Fibroblast of skin of right quadriceps (primary cell): ENCODE measurements at places on chromosomes 6 and 20.
A peak's percentile ranks its signal among the peaks of the same experiment; 100 is the strongest.

- no peak for DNase-seq
Measured at GRCh38 chr6:133903855-133904254, 14.9 kb downstream of the TCF21 start.

- DNase-seq: no peak
Measured at GRCh38 chr6:109877028-109878004, 100.8 kb upstream of the GPR6 start.

DNA sequence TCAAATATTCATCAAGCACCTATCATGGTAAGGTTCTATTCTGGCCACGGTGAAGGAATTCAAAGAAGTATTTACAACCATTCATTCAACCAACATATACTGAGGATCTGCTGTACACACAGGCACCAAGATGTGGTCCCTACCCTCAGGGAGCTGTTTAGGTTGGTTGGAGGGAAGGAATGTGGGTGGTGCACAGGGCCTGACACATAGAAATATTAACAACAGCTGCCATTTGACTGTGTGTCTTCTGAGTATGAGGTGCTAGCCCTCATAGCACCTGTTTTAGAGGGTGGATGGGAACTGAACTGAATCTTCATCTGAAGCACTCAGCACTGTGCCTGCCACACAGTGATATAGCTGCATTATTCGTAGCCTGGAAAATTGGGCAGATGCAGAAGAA lies 7.3 kb downstream of the SNPH start:
- no peak for DNase-seq

DNA sequence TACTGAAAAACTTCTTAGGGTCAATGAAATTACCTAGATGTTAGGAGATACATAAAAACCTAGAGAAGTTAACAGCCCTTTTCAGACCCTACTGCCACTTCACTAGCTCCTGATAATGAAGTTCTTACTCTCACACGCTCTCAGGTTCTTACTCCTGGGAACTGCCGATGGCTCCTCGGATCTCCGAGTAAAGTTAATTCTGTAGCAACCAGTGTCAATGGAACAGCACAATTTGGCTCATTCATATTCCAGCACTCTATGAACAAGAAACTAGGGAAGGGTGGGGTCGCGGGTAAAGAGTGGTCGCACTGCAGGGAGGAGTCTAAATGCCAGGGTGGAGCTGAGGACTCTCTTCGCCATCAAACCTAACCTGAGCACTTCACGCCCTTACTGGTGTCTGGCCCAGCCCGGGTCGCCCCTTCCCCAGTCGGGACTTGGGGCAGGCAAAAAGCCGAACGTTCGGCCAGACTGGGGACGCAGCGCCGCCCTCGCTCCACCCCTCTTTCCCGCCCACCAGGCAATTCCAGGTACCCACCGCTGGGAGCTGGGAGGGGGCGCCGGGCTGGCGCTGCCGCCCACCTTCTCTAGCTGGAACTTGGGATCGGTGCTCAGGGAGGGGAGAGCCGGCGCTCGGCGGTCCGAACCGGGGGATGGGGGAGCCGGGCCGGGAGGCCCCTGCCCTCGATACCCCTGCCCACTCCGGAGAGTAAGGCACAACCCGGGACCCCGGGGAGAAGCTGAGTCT lies 744 bp downstream of the RAB23 start:
- DNase-seq: peak; percentile 66

- no peak for DNase-seq
Measured at GRCh38 chr6:150445486-150445885, 76.7 kb downstream of the IYD start.

- no peak for DNase-seq
Measured at GRCh38 chr6:168301648-168302398, 17.8 kb downstream of the DACT2 start.

DNA sequence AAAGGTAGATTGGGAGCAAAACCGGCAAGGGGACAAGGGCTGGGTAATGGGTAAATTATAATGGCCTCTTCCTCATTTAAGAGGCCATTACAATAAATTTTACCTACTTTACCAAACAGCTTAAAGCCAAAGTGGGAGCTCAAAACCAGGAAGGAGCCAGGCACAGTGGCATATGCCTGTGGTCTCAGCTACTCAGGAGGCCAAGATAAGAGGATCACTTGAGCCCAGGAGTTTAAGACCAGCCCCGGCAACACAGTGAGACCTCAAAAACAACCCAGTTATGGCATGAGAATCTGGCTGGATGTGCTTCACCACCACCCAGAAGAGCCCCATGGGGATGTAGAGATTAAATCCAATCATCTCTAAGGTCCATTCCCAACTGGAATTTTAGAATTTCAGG lies 52.9 kb upstream of the TAF8 start:
- no peak for DNase-seq

- peak; percentile 97 for DNase-seq
Measured at GRCh38 chr20:53750827-53751619, 157.4 kb upstream of the ZNF217 start.

DNA sequence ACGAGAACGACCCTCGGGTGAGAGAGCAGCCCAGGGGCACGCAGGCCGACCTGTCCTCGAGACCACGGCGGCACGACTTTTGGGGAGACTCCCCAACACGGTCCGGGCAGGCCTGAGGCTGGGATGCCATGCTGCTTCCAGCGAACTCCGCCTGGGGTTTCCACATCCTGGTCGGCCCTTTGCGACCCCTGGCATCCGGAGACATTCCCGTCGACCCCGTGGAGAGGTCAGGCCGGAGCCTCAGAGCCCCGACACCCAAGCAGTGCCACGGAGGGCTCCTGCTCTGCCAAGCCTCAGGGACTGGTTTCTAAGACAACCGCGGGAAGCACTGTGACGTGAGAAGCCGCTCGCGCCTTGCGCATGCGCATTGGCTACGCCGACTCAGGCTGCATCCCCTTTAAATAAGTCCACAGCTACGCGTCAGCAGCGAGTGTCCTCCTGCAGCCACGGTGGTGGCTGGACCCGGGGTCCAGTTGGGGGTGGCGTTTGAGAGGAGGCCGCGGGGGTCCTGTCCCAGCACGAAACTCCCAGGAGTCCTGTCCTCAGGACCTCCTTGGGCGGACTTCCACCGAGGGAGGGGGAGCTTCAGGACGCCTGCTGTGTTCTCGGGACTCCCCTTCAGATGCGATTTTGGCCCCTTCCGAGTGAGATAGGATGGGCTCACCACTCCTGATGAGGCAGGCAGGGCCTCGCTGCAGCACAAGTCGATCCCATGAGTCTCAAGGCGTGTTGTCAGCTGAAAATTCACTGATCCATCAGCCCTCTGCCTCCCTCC lies 1089.3 kb upstream of the DEFB115 start:
- no peak for DNase-seq

DNA sequence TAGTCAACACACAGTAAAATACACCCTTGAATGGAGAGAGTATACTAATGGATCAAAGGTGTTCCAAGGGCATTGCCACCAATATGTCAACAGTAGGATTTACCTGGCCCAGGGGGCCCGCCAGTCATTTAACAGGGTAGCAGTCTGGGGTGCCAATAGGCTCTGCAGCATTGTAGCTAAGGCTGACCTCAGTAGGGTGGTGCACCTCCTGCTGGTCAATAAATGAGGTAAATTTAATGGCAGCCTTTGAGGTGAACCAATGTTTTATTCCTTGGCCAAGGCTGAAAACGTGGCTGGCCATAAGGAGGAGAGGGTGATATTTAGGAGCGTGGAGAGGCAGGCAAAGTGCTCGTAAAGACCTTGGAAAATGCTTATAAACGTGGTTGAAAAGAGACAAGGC lies 147.2 kb downstream of the RPS12 start:
- DNase-seq: no peak

DNA sequence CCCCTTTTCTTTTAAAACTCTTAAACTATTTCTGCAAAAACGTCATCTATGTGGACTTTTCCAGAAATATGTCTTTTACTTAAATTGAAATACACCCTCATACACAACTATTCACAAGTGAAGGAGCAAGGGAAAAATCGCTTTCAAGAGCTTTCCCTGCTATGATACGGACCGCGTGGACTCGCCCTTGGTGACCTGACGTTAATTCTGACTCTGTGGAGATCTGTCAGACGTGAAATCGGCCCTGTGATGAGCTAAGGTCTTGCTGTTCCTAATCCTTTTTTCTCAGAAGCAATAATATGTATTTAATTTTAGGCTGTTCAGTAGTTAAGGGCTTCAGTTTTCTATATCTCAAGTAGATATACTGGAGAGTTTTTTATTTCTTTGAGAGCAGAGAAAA lies 113.6 kb downstream of the RPP40 start:
- DNase-seq: no peak

GRCh38 chr6:36247693-36248092 lies 22.2 kb upstream of the PNPLA1 start:
- peak; percentile 28 for DNase-seq

GRCh38 chr20:51493346-51493791 lies 49.1 kb downstream of the NFATC2 start:
- no peak for DNase-seq

DNA sequence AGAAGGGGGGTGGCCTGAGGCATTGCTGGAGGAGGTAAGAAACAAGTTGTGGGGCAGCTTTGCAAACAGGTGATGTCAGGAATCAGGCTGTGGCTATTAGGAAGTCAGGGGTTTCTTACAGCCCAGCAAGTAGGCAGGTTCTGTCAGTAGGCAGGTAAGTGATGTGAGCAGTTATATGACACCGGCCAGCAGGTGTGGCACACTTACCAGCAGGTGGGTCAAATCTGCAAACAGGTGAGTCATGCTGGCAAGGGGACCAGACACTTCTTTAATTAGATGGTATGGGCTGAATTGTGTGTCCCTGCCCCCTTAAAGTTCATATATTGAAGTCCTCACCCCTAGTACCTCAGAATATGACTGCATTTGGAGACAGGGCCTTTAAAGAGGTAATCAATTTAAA lies 16.4 kb upstream of the ENPP4 start:
- DNase-seq: no peak

DNA sequence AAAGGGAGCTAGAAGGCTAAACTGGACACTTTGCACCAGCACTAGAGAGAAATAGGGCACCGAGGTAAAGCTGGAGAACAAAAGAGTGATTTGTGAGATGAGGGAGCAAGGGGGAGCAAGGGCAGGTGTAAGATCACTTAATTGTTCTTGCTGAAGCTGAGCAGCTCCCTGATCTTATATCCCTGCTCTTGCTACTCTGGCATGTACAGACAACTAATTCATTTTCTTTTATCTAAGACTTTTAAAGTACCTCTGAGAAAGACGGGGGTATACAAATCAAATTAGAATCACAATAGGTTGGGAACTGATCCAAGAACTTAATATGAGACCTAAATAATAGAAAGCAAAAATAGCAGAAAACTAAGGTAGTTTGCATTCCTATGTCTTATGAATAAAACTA lies 381.7 kb upstream of the POU3F2 start:
- DNase-seq: no peak

- peak; percentile 67 for DNase-seq
Measured at GRCh38 chr6:87483929-87484328, 11.2 kb downstream of the SLC35A1 start.

DNA sequence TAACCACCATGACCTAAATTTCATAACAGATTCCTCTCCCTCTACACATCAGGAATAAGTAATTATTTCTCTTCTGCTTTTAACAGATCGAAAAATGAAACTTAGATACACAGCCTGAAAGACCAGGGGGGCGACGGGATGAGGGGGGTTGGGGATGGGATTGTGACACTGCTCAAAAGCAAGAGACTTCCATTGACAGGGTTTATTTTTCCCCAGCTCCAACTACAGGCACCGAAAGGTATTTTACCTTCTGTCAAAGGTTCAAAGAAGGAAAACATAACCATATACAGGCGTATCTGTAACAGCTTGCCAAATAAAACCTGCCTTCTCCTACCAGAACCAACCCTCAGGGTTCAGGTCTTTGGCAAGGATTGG lies 1.3 kb downstream of the EPHA7 start:
- no peak for DNase-seq

- DNase-seq: no peak
Measured at GRCh38 chr6:28945349-28945748, 21.6 kb upstream of the TRIM27 start.

DNA sequence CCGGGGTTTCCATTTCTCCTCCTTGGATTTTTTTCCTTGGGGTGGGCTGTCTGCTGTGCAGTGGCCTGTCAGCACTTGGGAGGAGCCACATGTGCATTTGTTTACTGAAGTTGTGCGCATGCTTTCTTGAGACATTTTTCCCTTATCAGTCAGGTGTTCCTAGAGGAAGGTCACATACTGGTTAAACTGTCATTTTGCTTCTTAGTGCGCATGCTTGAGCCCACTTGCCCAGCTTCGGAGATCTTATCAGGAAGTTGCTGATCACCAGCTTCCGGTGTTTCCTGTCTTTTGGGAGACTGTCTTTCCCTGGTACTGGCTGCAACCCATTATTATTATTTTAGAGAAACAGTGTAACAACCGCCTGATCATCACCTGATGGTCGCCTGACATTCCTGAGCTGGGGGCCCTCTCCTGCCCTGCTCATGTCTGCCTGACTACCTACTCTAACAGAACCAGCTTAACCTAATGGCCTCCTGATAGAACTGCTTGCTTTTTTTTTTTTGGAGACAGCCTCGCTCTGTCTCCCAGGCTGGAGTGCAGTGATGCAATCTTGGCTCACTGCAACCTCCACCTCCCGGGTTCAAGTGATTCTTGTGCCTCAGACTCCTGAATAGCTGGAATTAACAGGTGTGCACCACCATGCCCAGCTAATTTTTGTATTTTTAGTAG lies 378 bp upstream of the ERVFRD-1 start:
- no peak for DNase-seq

- DNase-seq: no peak
Measured at GRCh38 chr6:166763606-166764472, 136.8 kb upstream of the RPS6KA2 start.

GRCh38 chr6:136520517-136520916 lies 29.7 kb downstream of the MAP7 start:
- DNase-seq: no peak

GRCh38 chr20:32661820-32662528 lies 11.8 kb downstream of the C20orf203 start:
- no peak for DNase-seq

GRCh38 chr6:54282186-54282585 lies 26.1 kb upstream of the TINAG start:
- peak; percentile 100 for DNase-seq

GRCh38 chr6:106614592-106615257 lies 14.6 kb downstream of the RTN4IP1 start:
- DNase-seq: no peak
